ENCODE measurements at places on chromosomes 2 and 18.

GRCh38 chr2:218020281-218020680, 17.5 kb upstream of the TNS1 start:
- DNase-seq = no peak

DNA sequence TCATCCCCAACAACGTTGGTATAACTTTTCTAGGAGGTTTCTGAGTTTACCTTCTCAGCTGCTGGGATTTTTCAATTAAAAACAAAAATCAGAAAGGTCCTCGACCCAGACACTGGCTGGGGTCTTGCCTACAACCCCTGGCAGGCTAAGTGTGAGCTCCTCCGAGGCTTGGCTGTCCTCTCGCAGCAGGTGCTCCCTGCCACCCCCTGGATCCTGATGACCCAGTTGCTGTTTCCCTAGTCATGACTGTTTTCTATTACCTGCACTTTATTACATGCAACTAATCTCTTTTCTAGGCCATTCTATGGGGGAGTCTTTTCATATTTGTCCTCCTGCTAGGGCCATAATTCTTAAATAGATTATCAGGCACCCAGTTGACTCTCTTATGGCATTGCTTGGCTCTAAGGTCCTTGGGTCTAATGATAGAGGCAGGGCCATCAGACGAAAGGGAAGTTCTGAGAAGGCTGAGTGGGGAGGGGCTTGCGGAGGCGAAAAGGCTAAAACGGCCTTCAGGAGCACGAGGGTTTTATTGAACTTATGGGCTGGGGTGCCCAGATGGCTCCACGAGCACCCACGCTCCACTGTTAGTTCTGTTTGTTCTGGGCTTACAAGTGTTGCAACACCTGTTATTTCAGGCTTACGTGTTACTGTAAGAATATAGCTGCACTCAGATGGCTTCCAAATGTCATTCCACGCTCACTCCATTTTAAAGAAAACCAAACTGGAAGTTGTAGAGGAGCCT, 166.0 kb downstream of the NCK2 start:
- no peak for DNase-seq

- no peak for DNase-seq
Measured at GRCh38 chr18:38367473-38367872, 801.9 kb upstream of the CELF4 start.

DNA sequence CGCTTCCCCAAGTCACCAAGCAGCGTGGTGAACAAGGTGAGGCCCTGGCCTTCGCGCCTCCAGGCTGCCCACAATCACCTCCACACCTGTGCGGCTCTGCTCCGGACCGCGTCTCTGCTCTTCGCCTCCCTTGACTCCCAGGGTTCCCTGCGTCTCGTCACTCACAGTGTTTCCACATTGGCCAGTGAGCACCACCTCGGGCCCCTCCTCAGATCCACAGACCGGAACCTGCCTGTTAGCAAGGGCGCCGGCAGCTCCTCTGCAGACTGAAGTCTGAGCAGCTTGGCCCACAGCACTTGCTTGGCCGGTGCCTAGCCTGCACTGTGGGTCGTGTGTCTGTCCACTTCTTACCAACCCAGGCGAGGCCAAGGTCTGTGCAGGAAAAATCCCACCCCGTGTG, 155.3 kb upstream of the ALKAL2 start:
- DNase-seq = no peak

DNA sequence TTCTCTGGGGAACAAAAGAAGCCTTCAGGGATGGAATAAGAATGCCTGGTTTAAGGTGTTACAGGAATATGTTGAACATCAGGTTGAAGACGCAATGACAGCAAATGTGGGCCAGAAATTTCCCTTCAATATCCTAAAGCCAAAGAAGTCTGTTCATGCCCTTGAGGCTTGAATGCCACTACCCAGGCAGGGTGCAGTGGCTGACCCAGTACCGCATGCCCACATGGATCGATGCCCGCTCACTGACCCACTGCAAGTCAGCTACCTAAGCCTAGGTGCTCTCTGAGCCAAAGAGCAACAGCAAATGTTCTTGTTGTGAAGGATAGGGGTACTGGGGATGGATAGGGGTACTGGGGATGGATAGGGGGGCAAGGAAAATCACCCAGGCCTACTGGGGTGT, 58.2 kb downstream of the GNAL start:
- no peak for DNase-seq

DNA sequence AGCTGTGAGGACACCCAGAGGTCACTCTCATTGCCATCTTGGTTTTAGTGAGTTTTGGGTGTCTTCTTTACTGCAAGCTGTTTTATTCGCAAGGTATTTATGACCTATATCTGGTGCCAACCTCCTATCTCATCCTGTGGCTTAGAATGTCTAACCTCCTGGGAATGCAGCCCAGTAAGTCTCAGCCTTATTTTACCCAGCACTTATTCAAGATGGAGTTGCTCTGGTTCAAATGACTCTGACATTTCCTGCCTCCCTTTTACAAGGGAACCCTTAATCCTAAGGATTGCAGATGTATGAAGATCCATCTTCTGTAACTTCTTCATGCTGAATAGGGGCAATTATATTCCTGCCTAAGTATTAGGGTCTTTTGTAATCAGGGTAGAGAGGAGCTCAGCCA, 708.0 kb downstream of the TMEM182 start:
- no peak for DNase-seq

All from HuH-7.5 (cell line).